Stimulated activated CD4-positive, alpha-beta T cell treated with anti-CD3 and anti-CD28 coated beads, Interleukin-12 subunit alpha, Interleukin-12 subunit beta, amount 100 ng/mL, for 24 hours (primary cell): ENCODE measurements at places on chromosomes 5 and 9.

DNA sequence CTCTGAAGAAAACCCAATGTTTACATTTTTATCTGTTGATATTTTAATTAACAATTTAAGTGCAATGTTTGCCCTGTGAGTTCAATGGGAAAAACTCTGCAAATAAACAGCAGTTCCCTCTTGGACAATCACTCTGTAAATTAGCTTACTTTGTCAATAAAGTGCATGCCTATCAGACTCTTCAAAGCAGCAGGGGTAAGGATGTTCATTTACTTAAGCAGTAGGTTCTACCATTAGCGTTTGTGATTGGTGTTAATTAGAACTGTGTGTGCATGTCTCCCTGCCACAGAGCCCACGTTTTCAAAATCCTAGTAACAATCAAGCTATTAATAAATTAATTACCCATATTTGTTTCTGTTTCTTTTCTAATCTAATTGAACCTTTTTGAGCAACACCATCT lies 1921.6 kb upstream of the WWC1 start:
- DNase-seq, result no peak

DNA sequence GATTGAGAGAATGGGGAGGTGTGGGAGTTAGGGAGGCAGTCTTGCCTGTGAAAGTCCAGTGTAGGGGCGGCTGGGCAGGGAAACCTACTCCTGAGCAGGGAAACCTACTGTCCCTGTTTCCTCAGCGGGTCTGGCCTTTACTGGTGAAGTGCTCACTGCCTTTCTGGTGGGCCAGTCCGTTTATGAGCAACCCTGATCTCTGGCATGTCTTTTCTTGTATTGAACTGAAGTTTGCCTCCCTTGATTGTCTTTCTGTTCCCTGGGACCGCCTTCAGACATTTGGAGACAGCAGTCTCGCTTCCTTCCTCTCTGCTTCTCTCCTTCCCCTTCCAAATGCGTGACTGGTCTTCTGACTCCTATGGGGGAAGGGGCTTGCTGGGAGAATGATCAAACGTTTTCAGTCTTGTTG lies 2.9 kb downstream of the SNX18 start:
- DNase-seq, result no peak

- DNase-seq, result no peak
These were observed 10.2 kb downstream of the CORO2A start for GRCh38 chr9:98182069-98182820.

DNA sequence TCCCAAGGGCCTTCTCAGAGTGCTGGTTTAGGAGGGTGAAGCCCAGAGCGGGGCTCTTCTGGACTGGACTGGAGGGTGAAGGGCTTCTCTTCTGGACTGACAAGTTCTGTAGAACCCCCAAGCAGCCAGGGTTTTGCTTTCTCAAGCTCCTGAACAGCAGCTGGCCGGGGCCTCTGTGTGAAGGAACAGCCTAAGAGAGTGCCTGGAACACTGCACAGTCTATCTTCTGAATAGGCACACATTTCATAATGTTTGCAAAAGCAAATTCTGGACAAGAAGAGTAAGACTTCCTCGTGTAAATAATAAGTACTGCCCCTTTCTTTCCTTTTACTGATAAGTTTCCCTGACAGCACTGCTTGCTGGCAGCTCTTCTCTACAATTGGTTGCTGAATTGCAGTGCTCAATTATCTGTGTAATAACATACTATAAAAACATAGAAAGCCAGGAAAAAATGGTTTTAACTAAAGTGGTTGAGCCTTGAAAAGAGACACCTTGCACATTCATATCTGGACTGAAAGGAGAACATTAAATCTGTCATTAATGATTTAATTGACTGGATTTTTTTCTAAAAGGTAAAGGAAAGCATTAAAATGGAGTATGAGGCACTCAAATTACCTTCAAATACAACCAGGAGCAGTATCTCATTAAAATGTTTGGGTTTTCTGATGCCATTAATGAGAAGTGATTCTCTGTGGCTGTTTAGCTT lies 20.5 kb downstream of the MAST4 start:
- no peak for DNase-seq

- DNase-seq, result no peak
These were observed 206.9 kb upstream of the PCSK5 start for GRCh38 chr9:75683591-75683990.

- DNase-seq, result no peak
These were observed 12.9 kb downstream of the ANKRD33B start for GRCh38 chr5:10576790-10577189.

- DNase-seq, result no peak
These were observed 49.4 kb downstream of the TRPM6 start for GRCh38 chr9:74838351-74838750.

DNA sequence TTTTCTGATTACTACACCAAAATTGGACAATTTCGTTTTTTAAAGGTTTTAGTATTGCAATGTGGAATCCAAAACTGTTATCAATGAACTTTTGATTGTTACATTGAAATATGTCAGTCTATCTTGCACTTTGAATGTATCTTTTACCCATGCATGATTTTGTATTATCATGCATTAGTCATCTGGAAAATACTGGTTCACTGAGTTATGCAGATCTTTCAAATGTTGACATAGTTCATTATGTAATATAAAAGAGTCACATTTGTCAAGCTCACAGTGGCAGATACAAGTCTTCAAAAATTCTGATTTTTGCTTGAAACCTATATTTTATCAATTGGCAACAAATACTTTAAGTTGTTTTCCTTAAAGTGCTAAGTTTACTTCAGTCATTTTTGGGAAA lies 85.2 kb downstream of the NR3C1 start:
- DNase-seq, result no peak

GRCh38 chr5:157157293-157157891 lies 8.7 kb downstream of the GARIN3 start:
- DNase-seq, result no peak

GRCh38 chr5:144581044-144581443 lies 410.4 kb downstream of the KCTD16 start:
- no peak for DNase-seq
